Heart right ventricle (tissue), 16 donors: ENCODE measurements at places on chromosomes 13 and 19. TPM values are rescaled to one million over a fixed set of nuclear protein-coding genes. Genes with fewer than 3 reads are reported as not detected.

The VSIG10L gene
- total RNA-seq = 0.34 TPM

The ALKBH6 gene
- total RNA-seq = 10.3 TPM

The ARRDC5 gene
- total RNA-seq = 0.21 TPM

The TMIGD2 gene
- total RNA-seq = not detected

The ZNF529 gene
- total RNA-seq = 17.9 TPM

The MRPL57 gene
- 25.4 TPM for total RNA-seq

The PRSS57 gene
- total RNA-seq = not detected

The CALM3 gene
- total RNA-seq = 279 TPM

The ZNF235 gene
- total RNA-seq = 4.6 TPM

The MUC16 gene
- total RNA-seq = not detected

The ZNF675 gene
- total RNA-seq = 5.7 TPM

- peak; percentile 45 for DNase-seq
Observed at GRCh38 chr19:49413348-49413747, 9.9 kb downstream of the PTH2 start.

DNA sequence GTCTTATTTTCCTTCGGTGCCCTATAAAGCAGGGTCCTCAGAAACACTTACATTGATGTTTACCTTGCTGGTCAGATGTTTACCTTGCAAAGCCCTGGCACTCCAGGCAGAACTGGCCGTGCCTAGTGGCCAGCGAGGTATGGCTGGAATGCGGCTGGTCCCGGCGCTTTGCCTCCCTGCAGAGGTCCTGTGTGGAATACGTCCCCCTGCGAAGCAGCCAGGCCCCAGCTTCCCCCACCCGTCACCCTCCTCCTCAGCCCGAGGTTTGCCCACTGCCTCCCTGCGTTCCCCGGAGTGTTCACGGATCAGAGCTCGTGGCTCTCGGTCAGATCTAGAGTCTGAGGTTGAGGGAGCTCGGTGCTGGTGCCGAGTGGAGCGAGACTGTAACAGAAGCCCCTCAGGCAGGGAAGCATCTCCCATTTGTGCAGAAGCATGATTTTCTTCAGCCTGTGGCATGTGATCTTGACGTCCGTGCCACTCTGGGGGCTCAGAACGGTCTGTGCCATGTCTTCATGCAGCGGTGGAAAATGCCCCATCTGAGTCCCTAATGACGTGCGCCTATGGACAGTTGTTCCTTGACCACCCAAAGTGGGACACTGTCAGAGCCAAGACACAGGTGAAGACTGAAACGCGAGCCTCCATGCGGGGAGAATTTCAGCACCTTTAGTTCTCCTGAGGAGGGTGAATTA lies 54.8 kb upstream of the SOX1 start:
- DNase-seq = no peak

- DNase-seq = no peak
Observed at GRCh38 chr13:59492030-59492636, 671.6 kb downstream of the DIAPH3 start.

- no peak for DNase-seq
Observed at GRCh38 chr13:36353001-36353400, 6.8 kb upstream of the SPART start.

DNA sequence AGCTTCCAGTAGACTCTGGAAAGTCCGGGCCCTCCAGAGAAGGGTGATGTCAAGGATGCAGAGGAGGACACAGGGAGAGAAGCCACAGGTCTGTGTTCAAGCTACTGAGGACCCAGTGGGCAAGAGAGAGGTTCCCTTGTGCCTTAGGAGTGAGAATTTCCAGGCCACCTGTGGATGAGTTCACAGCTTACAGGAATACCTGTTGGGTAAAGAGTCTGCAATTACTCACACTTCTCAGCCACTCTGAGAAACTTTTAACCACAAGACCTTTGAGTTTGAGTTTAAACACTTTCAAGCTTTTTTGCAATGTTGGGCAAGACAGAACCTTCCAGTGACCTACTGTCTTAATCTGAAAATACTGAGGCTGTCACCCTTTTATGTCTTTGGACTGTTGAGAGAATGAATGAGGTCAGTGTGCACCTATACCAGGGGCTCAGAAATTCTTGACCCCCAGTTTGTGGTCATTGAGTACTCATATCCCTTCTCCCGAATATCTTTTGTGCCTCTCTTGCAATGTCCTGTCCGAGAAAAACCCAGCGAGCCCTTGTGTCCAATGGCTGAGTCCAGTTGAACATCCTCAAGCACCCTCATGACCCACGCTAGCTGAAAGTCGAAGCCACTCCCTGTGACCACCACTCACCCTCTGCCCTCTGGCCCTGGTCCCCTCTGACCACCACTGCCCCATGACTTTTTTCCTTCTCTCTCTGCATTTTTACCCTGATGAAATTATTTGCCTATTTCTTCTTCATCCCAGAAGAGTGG lies 368.5 kb upstream of the ZNF507 start:
- no peak for DNase-seq

DNA sequence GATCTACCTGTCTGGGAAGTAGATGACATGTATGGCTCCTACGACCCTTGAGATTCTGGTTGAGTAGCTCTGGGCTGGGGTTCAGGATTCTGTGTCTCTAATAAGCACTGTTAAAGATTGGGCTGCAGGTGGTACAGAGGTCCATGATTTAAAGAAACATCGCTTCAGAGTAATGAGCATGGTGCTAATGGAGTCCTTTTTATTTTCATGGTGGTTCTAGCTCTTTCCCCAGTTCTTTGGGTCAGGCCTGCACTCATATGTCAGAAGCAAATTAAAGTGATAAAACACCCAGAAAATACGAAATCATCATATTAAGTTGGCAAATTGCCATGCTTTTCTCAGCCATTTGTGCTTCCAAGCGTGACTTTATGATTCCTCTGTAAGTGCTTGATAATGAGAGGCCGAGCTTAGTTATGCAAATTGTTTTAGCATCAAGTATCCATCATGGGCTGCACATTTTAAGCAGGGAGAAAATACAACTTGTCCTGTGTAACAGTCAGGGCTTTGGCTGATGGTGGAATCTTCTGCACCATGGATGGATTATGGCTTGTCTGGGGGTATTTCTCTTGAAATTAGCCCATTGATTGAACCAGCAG lies 45.1 kb downstream of the MTUS2 start:
- no peak for DNase-seq

DNA sequence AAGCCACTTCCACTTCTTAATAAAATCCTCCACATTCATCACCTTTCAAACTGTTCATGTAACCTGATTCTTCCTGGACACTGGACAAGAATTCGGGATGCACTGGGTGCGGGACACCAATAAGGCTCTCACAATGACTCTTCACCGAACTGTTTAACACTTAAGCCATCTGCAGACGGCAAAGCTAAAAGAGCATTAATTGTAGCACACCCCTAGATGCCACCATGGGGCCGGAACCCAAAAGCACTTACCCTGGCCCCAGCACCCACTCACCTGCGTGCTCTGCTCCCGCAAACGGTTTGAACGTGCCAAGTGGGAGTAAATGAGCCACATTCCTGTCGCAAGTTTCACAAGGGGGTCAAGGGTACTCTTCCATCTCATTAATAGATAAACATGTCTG lies 254.3 kb upstream of the PRR20A start:
- DNase-seq = no peak

GRCh38 chr13:63327584-63327983 lies 1911.9 kb upstream of the PCDH20 start:
- DNase-seq = no peak

DNA sequence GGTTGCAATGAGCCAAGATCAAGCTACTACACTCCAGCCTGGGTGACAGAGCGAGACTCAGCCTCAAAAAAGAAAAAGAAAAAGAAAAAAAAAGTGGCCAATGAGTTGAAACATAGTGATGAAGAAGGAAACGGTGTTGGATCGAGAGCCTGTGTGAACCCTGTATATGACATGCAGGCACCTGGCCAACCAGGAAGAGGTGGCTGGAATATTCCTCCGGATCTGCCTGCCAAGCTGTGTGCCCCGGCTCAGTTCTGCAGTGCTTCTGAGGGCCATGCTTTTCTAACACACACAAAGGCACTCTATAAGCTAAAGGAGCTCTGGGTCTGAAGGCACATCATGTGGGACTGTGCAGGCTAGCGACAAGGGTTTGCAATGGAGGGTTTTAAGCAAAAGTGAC lies 3.7 kb upstream of the ZNF444 start:
- DNase-seq = no peak

GRCh38 chr19:42102877-42103276 lies 26.9 kb downstream of the ZNF574 start:
- no peak for DNase-seq

- peak; percentile 53 for DNase-seq
Observed at GRCh38 chr19:44603201-44603945, 10.0 kb upstream of the IGSF23 start.

DNA sequence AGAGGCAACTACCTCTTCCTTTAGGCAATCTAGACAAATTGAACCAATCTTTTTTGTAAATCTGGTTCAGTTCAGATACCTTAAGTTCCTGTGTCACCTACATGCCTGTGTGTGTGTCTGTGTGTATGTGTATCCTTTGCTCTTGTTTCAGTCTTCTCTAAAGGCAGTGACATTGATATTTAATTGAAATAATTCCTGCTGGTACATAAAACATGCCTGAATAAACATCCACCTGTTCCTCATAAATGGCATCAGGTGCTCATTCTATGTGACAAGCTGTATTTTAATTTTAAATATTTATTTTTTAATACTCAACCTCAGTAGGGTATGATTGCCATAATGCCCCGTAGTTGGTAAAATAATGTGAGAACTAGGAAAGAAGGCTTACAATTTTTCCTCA lies 1606.4 kb upstream of the PRR20A start:
- no peak for DNase-seq

DNA sequence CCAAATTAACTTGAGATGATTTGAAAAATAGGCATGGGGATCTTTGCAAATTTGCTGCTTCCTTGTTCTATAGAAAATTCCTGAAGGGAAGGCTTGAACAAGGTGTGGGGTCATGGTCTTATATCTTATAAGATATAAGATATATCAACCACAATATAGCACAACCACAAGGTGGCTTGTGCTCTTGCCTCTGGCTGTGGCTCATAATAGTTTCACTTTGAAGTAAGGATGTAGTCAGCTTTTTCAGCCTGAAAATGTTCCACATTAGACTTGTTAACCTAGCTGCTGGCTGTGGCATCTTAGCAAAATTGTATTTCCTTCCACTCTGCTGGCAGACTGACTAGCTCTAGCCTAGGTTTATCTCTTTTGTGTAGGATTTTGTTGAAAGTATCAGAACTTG lies 169.7 kb downstream of the KLF5 start:
- DNase-seq = no peak

DNA sequence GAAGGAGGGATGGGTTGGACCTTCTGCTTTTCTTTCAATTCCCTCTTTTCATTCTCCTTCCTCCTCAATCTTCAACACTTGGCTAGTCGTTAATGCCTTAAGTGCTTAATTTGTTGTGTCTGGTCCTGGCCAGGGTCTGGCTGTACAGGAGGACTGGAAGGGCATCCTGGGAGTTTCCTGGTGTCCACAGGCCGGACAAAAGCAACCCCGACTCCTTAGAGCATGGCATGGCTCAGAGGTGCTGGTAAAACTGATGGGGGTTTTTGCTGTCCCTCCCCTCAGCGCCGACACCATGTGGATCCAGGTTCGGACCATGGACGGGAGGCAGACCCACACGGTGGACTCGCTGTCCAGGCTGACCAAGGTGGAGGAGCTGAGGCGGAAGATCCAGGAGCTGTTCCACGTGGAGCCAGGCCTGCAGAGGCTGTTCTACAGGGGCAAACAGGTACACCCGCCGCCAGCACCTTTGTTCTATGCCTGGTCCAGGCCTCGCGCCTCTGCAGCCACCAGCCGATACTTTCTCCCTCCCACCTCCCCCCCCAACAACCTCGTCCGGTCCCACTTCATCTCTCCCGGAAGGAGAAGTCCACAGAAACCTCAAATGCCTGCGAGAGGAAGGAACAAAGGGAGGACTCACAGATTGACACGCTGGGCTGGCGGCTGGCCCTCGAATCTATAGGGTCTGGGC lies 1.4 kb downstream of the UHRF1 start:
- no peak for DNase-seq

DNA sequence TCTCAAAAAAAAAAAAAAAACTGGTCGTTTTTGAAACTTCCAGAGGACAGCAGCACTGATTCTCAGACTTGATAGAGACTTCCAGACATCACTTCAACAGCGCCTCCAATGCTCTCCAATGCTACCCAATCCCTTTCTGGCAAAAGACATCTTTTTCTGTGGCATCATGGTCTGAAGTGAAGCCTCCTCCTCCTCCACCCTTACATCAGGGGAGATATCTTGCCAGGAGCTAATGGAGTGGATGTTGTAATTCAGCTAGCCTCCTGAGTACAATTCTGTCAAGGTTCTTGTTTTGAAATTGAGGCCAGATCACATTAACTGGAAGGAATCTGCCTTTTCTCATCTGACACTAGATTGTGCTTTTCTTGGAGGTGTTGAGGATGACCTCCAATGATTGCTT lies 24.2 kb downstream of the FXYD5 start:
- DNase-seq = no peak

DNA sequence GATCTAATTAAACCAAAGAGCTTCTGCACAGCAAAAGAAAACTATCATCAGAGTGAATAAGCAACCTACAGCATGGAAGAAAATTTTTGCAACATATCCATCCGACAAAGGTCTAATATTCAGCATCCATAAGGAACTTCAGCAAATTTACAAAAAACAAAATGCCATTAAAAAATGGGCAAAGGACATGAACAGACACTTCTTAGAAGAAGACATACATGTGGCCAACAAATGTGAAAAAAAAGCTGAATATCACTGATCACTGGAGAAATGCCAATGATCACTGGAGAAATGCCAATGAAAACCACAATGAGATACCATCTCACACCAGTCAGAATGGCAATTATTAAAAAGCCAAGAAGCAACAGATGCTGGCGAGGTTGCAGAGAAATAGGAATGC lies 32.5 kb downstream of the ZNF582 start:
- DNase-seq = no peak

- DNase-seq = no peak
Observed at GRCh38 chr13:99610702-99611289, 109.5 kb downstream of the TM9SF2 start.

- DNase-seq = no peak
Observed at GRCh38 chr13:61685682-61686012, 270.0 kb upstream of the PCDH20 start.

DNA sequence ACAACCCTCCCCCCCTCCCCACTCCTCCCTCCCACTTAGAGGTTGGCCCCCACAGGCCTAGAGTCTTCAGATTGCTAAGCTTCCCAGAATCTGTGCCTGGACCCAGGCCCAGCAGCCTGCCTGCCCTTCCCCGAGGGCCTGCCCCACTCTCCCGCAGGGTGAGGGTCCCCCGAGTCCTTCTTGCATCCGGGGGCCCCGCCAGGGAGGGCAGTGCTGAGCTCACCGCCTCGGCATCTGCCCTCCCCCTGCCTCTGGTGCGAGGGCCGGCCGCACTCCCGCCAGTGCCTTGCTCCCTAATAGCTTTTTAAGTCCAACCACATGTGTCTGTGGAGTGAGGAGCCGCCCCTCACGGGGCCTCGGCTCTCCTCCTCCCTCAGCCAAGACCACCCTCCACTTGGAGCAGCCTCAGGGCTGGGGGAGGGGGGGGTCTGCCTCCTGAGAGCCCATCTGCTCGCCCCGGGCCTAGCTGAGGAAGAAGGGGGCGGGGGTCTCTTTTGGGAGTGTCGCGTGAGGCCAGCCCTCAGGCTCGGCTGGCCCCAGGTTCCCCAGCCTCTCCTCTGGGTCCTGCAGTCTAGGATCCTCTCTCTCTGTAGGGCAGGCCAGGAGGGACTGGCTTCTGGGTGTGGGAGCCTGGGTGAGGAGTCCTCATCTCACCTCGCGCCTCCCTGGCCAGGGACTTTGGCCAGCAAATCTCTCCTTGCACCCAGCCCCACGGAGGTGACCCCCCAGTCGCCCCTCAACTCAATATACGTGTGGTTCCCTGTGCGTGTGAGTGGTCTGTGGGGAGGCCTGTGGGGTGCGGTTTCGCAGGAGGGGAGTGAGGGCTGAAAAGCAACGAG lies 47.2 kb downstream of the LYL1 start:
- peak; percentile 80 for DNase-seq

- DNase-seq = no peak
Observed at GRCh38 chr19:40503320-40503695, 36.5 kb downstream of the SPTBN4 start.
